ENCODE measurements at places on chromosomes 7 and 10.

DNA sequence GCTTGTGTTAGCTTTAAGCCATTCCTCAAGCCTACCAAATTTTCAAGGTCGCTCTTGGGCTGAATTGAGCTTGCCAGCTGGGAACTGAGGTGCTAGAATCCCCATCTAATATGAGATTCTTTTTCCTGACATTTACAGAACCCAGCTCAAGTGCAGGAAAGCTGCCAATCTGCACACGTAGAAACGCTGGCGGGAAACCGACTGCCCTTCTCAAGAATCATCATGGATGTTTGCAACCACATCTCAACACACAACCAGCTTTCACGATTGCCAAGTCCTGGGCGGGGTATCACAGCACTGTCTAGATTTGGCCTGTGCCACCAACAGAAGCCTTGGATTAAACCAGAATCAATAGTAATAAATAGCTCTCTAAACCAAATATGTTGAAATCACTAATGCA lies 203.7 kb downstream of the DIP2C start:
- DNase-seq = no peak

GRCh38 chr7:128937647-128938543 lies at the start of gene IRF5:
TSS of gene IRF5 (plus strand) at chr7:128937927. CDS start at chr7:128942082, 4,155 bp downstream.
- no peak for DNase-seq

DNA sequence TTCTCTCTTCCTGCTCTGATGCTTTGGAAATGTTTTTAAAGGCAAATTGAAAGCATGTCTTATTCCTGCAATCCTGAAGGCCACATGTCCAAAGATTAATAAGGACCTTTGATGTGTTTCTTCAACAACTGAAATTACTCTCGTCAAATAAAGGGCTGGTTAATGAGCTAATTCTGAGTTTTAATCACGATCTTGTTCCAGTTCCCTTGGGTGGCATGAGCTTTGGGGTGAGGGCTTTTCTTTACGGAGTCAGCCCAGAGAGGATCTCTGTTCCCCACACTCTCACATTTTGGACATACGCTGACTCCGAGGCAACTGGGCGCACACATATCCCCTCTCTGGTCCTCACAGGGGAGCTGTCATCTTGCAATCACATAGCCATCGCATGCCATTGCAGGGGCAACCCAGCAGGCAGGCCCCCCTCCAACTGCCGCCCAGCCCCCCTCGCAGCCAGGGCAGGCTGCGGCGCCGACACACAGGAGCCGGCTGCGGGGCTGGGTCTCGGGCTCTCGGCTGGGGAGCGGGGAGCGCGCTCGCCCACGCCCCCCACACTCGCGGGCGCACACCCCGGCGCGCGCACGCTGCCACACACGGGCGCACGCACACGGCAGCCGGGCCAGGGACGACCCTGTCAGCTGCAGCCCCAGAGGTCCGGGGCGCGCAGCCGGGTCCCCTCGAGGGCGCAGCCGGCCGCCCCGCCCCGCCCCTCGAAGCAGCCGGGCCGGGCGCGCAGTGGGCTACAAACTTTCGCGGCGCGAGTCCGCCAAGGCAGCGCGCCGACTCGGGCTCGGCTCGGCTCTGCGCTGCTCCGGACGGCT lies at the start of gene GDF10:
GDF10 (plus strand) TSS at position 587 of the 818 bp plus-strand sequence. CDS start 455 bp downstream, outside the sequence.
- no peak for DNase-seq

GRCh38 chr10:93746844-93747284 lies 10.9 kb upstream of the LGI1 start:
- peak; percentile 92 for DNase-seq

- no peak for DNase-seq
These were observed 61.4 kb downstream of the MGMT start for GRCh38 chr10:129528376-129528978.

GRCh38 chr7:87853237-87853864 lies 22.8 kb downstream of the SLC25A40 start:
- peak; percentile 39 for DNase-seq

DNA sequence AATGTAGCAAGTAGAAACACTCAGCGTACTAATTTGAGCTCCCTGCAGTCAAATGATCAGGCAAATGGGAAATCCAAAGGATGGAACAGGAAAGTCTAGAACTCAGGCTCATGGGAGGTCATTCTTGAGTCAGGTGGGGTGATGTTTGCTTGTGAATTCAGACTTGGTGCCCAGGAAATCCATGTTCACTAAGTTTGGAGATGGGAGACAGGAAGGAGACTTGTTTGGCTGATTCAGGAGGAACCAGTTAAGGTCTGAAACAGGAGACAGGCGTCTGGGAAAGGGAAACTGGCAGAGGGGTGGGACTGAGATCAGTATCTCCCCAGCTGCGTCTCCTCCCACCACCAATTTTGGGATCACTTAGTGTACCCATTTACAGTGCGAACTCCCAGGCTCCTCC lies 38.4 kb upstream of the ZNF438 start:
- DNase-seq = no peak

GRCh38 chr7:716222-716621 lies 10.3 kb upstream of the DNAAF5 start:
- DNase-seq = no peak

DNA sequence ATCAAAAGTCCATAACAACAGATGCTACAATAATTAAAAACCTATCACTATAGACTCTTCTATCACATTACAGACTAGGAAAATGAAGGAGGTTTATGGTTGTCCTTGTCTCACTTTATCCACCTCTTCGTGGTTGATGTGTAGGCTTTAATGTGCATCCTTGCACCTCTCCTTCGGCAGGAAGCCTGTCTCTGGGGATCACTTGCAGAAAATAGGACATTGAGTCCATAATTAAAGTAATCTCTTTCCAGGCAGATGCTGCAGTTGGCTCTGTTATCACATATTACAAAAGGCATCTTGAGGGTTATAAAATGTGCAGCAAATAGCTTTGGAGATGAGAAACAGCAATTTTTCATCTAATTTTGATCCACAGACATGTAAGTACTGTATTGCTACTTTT lies 168.4 kb downstream of the RELN start:
- DNase-seq = no peak

- DNase-seq = peak; percentile 35
These were observed 220.3 kb downstream of the PHTF2 start for GRCh38 chr7:78018641-78019446.

GRCh38 chr7:121832347-121832746 lies 40.6 kb upstream of the PTPRZ1 start:
- DNase-seq = no peak

DNA sequence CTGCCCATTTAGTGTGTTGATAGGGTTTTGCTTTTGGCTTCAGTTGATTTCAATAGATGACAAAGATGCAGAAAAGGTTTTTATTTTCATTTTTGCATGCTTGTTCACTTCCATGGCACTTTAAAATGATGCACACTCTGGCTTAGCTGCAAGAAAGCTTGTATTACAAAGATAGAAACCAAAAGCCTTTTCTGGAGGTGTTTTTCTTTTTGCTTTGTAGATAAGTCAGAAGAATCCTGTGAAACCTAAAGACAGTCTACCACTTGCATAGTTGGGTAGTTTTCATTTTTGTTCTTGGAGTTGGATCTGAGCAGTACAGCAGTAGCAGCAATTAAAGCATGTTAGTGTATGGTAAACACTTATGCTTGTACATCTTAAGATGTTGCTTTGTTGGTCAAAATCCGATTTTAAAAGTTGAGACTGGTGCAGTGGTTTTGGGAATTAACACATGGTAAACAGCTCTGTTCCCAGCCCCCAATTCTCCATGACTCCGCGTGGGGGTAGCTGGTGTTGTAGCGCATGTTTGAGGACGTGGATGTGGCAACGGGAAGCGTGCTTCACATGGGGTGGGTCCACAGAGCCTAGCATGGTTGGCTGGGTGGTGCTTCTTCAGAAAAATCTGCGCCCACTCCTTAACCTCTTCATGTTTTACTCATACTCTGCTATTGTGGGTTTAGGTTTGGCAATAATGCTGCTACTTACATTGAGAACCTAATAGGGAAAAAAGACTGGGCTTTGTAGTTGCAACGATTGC lies 19.8 kb downstream of the CCNY start:
- peak; percentile 42 for DNase-seq

DNA sequence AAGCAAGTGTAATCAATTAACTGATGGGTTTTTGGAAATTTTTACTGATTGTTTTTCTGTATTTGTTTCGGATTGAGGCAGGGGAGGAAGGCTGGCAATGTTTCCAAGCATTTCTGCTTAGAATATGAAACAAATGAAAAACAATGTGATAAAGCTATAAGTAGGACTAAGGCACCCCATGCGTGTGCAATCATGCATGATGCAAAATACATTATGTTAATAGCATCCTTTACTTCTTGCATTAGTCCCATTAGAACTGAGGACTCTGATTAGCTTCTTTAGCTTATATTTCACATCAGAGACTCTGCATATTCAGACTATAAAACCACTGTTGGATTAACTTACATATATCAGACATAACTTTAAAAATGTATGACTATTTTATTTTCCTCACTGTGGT lies 48.7 kb upstream of the AGMO start:
- DNase-seq = no peak

GRCh38 chr10:87635498-87636312 lies 24.0 kb upstream of the PAPSS2 start:
- DNase-seq = peak; percentile 82

DNA sequence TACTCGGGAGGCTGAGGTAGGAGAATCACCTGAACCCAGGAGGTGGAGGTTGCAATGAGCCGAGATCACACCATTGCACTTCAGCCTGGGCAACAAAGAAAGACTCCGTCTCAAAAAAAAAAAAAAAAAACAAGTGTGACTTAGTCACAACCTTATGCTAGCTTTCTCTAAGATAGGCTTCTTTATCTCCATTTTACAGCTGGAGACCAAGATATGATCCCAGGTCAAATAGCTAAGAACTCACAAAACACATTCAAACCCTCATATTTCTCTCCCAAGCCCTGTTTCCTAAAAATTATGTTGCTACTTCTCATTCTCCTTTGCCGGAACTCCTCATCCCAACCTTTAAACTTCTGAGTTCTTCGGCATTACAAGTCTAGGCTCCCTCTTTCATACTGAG lies 13.0 kb upstream of the DHTKD1 start:
- no peak for DNase-seq

GRCh38 chr7:122651451-122651850 lies 47.5 kb downstream of the RNF133 start:
- no peak for DNase-seq

GRCh38 chr10:58394471-58394870 lies 9.3 kb downstream of the TFAM start:
- no peak for DNase-seq

- no peak for DNase-seq
These were observed 1.4 kb downstream of the HYAL4 start for GRCh38 chr7:123846217-123846891.

All from fibroblast of skin of right quadriceps (primary cell).